ENCODE measurements at places on chromosomes 12 and 14.

DNA sequence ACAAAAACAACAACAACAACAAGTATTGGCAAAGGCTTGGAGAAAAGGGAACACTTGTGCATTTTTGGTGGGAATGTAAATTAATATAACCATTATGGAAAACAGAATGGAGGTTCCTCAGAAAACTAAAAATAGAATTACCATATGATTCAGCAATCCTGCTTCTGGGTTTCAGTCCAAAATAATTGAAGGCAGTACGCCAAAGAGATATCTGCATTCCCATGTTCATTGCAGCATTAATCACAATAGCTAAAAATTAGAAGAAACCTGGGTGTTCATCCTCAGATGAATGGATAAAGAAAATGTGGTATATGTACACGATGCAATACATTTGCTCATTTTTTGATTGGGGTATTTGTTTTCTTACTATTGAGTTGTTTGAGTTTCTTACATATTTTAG lies 813.0 kb downstream of the NRXN3 start:
- no peak for DNase-seq
- no peaks in the 10 kb centered on the region for H3K36me3 ChIP-seq
- no peaks in the 10 kb centered on the region for H3K4me1 ChIP-seq
- no peak overlapping the region for H3K4me3 ChIP-seq
- H3K27me3 ChIP-seq = no peaks in the 10 kb centered on the region
- H3K27ac ChIP-seq = no peak overlapping the region

DNA sequence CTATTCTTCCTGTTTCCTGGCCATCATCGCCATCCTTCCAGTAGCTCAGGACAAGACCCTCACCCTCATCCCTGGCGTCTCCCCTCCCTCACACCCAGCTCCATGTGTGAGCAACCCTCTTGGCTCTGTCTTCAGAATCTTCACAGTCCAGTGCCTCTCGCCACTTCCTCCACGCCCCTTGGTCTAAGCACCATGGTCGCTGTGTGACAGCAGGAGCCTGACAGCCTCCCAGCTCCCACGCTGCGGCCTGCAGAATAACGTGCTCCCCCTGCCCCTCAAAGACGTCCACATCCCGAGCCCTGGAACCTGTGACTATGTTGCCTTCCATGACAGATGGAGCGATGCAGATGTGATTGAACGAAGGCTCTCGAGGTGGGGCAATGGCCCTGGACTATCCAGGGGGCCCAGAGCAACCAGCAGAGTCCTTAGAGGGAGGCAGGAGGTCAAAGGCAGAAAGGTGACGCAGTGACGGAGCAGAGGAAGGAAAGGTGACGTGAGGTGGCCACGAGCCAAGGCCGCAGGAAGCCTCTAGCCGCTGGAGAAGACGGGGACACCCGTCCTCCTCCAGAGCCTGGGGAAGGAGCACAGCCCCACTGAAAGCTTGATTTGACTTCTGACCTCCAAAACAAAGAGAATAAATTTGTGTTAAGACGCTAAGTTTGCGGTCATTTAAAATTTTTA lies 139.8 kb downstream of the CALM1 start:
- no peaks in the 10 kb centered on the region for H3K27me3 ChIP-seq
- no peak for DNase-seq
- H3K36me3 ChIP-seq = no peaks in the 10 kb centered on the region
- peaks cover 8% of the 10 kb centered on the region for H3K4me1 ChIP-seq

- no peak for DNase-seq
- no peak overlapping the region for H3K4me3 ChIP-seq
- H3K27ac ChIP-seq = no peak overlapping the region
- no peaks in the 10 kb centered on the region for H3K27me3 ChIP-seq
- no peaks in the 10 kb centered on the region for H3K36me3 ChIP-seq
- peaks cover 9% of the 10 kb centered on the region for H3K4me1 ChIP-seq
Observed at GRCh38 chr12:92206596-92206995, 61.0 kb upstream of the BTG1 start.

DNA sequence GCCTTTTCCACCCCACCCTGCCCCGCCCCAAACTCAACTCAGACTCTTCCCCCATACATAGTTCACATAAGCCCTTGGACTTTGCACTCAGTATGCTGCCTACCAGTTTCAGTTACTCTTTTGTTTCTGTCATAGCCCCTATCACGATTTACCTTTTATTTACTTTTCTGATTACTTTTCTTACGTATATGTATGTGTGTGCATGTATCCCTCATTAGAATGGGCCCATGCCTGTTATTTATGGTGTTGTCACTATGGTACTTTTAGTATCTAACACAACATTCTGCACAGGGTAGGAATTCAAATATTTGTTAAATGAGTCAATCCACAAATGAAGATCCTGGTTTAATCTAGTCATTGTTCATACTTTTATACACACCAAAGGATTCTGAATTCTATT lies 16.5 kb upstream of the LUM start:
- DNase-seq = no peak
- H3K27ac ChIP-seq = no peak overlapping the region
- no peak overlapping the region for H3K4me3 ChIP-seq
- H3K27me3 ChIP-seq = no peaks in the 10 kb centered on the region
- no peaks in the 10 kb centered on the region for H3K4me1 ChIP-seq

DNA sequence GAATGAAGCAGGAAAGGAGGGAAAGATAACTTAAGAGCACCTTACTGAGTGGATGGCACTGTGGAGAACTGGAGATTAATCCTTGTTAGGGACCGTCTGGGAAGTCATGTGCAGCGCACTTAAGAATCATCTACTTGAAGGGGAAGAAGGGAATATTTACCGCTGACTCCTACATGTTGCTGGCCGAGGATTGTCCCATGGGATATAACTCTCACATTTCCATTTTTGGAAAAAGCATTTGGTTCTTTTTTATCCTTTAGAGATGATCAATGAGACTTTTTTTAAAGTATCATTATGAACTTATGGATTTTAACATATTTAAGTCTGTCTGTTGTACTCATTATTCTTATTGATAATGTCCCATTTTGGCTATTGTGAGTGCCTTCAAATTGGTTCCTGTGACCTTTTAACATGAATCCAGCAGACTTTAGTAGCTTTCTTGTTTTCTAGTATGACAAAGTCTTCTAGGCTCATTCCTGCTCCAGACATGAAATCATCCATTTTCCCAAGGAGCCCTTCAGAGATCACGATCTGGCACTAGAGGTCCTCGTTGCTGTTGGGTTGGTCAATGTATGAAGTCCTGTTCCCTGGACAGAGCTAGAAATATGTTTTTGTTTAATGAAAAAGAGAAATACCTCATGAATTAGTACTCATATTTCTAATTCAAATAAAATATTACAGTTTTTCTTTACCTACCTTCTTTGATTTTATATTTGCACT lies 20.2 kb upstream of the FAM234B start:
- no peaks in the 10 kb centered on the region for H3K4me1 ChIP-seq
- no peak overlapping the region for H3K27ac ChIP-seq
- H3K4me3 ChIP-seq = no peak overlapping the region
- no peak for DNase-seq

- no peak for DNase-seq
- no peaks in the 10 kb centered on the region for H3K27me3 ChIP-seq
- no peaks in the 10 kb centered on the region for H3K36me3 ChIP-seq
- no peak overlapping the region for H3K27ac ChIP-seq
- H3K4me3 ChIP-seq = no peak overlapping the region
Observed at GRCh38 chr12:40802656-40803055, 110.4 kb downstream of the CNTN1 start.

DNA sequence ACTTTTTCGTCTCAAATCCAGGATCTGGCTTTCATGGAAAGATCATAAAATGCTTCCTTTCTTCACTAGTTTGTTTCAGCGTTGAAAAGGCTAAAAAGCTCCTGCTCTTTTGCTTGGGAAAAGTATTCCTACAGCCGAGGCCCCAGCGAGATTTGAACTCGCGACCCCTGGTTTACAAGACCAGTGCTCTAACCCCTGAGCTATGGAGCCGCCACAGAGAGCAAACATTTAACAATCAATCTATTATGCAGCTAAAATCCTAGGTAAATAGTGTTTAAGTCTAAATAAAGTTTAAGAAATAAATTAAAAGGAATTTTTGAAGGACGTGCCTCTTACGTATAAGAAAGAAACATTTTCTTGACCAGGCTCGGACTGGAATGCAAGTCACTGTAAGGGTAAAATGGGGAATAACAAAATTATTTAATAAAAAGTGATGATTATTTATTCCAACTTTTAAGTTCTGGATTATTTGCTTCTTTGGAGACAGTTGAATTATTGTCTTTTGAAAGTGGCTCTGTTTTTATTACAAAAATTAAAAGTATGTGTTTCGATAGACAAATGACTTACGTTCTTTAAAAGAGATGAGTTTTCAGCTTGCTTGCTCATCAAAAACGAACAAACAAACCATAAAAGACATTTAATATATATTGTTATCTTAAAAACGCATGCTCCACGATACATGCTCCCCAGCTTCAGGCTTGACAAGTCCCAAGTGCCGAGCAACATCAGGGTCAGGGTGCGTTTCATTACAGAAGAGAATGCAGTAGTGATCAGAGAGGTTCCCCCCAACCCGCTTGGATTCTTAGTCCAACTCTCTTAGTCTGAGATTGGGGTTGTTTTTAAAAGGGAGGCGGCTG lies 10.2 kb downstream of the OR6S1 start:
- H3K4me1 ChIP-seq = peaks cover 35% of the 10 kb centered on the region
- no peaks in the 10 kb centered on the region for H3K36me3 ChIP-seq
- H3K4me3 ChIP-seq = peak overlapping the region; percentile 45

- DNase-seq = no peak
- H3K36me3 ChIP-seq = no peaks in the 10 kb centered on the region
- H3K27ac ChIP-seq = no peak overlapping the region
- H3K27me3 ChIP-seq = no peaks in the 10 kb centered on the region
- H3K4me3 ChIP-seq = no peak overlapping the region
Observed at GRCh38 chr12:130398100-130398848, 60.6 kb downstream of the PIWIL1 start.

DNA sequence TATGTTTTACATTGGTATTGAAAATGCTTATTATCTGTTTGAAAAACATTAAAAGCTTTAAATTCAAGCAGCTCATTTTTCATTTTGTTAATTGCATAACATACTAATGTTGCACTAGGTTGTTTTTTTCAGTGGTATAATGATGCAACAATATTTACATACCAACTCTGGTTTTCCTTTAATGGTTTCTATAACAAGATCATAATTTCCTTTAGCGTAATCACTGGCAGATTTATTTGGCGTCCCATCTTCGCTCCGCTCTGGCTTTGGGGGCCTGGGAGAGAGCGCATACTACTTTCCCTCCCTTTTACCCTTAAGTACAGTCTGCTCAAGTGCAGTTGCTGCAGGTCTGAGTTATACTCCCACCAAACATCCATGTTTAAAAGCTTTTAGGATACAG lies 574.1 kb downstream of the PRKD1 start:
- H3K36me3 ChIP-seq = no peaks in the 10 kb centered on the region
- no peak overlapping the region for H3K27ac ChIP-seq
- H3K4me1 ChIP-seq = no peaks in the 10 kb centered on the region
- no peak for DNase-seq

DNA sequence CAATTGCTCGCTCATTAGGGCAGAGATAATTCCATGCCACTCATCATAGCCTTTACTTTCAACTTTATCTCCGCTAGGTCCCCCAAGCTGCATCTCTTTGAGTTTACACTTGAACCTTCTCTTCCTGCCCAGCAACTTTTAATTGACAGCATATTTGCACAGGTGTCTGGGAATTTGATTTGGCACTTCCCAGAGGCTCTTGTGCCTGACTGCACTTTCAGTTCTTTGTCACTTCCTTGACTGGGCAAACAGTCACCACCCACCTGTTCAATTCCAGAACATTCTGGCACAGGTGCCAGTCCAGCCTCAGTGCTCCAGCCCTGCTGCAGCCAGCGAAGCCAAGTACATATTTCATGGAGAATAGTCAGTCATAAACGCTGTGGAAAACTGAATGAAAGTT lies 110.1 kb upstream of the LRIG3 start:
- no peaks in the 10 kb centered on the region for H3K36me3 ChIP-seq
- H3K27me3 ChIP-seq = no peaks in the 10 kb centered on the region
- DNase-seq = no peak
- no peak overlapping the region for H3K27ac ChIP-seq
- no peaks in the 10 kb centered on the region for H3K4me1 ChIP-seq

DNA sequence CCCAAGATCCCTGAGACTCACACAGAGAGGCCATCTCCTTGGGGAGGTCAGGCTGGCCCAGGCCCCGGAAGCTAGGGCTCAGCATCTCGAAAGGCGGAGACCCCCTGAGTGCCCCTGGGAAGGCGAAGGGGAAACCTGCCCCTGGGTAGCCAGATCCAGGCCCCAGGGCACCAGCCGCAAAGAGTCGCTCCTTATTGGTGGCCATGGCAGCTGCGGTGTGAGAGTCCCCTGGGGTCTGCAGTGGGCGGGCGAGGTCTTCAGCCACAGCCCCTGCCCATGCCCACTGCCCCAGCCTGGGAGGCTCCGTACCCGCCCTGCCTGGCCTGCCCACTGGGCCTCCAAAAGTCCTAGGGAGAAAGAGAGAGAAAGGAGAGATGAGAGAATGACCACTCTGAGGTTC lies 4.7 kb downstream of the RARG start:
- no peak overlapping the region for H3K4me3 ChIP-seq
- peak overlapping the region; percentile 95 for H3K27ac ChIP-seq
- peaks cover 82% of the 10 kb centered on the region for H3K4me1 ChIP-seq
- no peak for DNase-seq

- DNase-seq = no peak
- H3K4me3 ChIP-seq = no peak overlapping the region
- H3K36me3 ChIP-seq = no peaks in the 10 kb centered on the region
- H3K27ac ChIP-seq = no peak overlapping the region
- H3K27me3 ChIP-seq = no peaks in the 10 kb centered on the region
- peaks cover 6% of the 10 kb centered on the region for H3K4me1 ChIP-seq
Observed at GRCh38 chr12:93164103-93164880, 213.4 kb upstream of the NUDT4 start.

DNA sequence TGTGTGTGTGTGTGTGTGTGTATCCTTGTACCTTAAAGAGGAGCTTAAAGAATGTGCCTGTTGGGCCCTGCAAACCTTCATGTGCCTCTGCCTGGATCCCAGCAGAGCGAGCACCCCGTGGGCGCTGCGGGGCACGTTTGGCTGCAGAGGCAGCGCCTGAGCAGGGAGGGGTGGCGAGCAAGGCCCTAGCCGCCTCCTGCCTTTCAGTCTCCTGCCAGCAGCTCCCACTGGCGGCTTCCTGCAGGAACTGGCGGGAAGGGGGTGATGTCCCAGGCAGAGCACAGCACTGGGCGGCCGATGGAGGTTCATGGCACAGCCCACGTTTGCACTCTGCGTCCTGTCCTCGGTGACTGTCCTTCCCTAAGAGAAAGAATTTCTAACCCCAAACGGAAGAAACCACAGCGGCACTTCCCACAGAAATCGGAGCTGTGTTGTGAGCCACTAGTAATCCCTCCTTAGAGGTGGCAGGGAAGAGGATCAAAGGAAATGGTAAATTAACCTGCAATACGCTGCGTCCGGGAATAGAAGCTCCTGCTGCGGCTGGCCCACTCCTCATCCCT lies 19.8 kb downstream of the ZBTB42 start:
- H3K4me3 ChIP-seq = no peak overlapping the region
- no peaks in the 10 kb centered on the region for H3K36me3 ChIP-seq
- DNase-seq = no peak

GRCh38 chr12:92582475-92582874 lies 120.3 kb upstream of the PLEKHG7 start:
- DNase-seq = no peak
- H3K27ac ChIP-seq = no peak overlapping the region
- no peak overlapping the region for H3K4me3 ChIP-seq
- H3K4me1 ChIP-seq = no peaks in the 10 kb centered on the region
